Left renal pelvis (tissue), 4 donors: ENCODE measurements at places on chromosomes 3 and 15. TPM values are rescaled to one million over a fixed set of nuclear protein-coding genes. Genes with fewer than 3 reads are reported as not detected.

DNA sequence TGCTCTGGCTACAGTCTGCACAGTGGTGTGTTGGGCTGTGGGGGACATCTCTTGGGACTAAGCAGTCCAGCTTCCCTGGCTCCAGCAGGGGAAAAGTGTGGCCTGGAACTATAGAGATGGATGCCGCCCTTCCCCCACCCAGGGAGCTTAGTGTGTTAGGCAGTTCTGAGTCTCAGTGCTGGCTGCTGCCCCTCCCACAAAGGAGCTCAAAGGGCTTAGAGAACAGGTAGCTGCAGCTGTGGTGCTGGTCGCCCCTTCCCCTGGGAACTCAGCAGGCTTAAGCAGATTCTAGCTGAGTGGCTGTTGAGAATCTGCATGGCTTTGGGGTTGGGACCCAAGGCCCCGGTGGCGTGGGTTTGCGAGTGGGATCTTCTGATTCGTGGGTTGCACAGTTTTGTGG is 190.8 kb downstream of the PDCD6IP start:
- no peak for DNase-seq

DNA sequence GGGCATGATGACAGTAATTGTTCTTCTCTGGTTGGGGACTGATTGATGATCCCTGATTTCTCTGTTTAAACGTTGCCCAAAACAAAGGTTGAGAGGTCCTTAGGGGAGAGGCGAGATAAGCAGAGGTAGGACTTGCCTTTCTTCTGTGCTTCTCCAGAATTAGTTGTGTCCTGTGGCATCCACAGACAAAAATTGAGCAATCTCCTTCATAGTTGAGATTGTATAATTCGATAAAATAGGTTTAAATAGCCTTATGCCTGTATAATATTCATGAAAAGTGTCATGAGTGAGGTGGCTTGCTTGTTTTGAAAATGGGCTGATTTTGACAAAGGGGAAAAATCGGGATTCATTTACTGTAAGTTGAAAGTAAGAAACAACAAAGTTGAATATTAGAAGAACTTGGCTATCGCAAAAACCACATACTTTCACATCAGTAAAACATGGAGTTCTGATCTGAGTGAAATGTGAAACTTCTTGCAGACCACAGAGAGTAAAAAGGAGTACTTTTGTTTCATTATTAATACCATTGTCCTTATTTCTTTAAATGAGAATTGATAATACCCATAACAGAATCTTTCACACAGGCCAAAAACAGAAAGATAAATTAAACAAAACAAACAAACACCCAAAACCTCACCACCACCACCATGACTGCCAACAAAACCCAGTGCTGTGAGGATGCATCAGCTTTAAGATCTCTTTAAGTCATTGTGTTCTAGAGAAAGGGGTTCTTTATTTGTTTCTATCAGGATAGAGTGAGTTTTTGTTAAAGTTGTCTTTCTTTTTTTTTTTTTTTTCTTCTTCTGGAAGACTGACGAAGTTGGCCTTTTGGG is 155.7 kb downstream of the LPP start:
- no peak for DNase-seq

- no peak for DNase-seq
These were observed 73.7 kb downstream of the STT3B start for GRCh38 chr3:31606453-31606852.

- peak; percentile 62 for DNase-seq
These were observed 13.5 kb upstream of the ZNF592 start for GRCh38 chr15:84734794-84735479.

DNA sequence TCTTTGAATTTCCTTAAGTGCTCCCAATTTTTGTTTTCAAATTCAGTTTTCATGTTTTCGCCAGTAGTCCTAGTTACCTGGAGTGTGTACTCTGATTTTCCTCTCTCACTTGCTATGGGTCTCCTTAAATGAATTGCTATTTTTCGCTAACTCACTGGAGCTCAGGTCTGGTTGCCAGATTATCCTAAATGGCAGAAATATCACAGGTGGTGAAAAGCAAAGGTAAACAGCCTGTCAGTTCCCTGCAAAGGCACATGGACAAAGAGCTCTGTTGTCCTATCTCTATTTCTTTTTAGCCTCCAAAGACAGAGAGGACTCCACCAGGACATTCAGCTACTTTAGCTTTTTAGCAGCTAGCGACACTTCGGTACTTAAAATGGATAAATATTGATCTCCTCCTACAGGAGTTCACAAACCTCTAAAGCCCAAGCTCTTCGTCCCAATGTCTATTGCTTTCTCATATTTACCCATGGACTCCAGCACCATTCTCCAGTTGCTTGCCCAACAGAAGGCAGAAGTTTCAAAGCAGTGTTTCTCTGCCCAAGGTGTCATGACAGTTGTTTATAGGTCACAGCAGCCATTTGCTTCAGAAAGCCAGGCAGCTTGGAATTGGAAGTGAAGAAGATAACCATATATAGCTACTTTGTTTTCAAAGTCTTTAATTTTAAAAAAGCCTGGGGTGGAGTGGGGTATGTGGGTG is 12.3 kb downstream of the ZBTB20 start:
- DNase-seq: no peak

- no peak for DNase-seq
These were observed 1.1 kb upstream of the SEMA3G start for GRCh38 chr3:52446042-52446441.

GRCh38 chr3:3281024-3281423 is 101.5 kb upstream of the CRBN start:
- no peak for DNase-seq

DNA sequence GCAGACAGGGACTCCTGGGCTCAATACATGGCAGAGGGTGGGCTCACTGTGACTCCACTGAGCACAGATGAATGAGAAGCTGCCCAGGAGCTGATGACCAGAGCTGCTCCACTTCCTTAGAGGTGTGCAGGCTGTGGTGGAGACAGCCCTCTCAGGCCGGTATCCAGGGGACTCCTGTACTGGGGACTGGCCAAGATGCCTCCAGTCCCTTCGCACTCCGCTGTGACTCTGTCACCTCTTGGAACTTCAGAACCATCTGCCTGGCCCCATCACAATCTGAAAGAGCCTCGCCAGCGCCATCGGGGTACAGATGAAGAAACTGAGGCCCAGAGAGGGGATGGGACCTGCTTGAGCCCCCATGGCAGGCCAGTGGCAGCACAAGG is 111.2 kb downstream of the ETFA start:
- no peak for DNase-seq

DNA sequence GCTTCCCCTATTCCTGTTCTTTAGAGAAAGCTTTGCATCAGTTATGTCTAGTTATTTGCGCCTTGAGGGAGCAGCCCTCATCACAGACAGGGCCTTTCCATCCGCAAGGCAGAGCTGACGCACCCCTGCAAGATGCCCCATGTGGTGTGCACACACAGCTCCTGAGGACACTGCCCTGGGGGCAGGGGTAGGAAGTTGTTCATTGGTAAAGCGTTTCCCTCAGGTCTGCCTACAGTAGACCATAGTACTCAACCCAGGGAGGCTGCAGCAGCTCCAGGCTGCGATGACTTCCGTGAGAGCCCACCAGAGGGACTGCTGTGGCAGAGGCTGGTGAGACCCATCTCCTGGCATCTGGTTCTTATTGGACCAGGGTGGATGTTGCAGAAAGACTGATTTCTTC is 55.1 kb upstream of the PLXNA1 start:
- no peak for DNase-seq

Gene BCHE
- polyA plus RNA-seq: 7.9 TPM

Gene SCN11A
- polyA plus RNA-seq: 1.4 TPM

Gene TP63
- 2.5 TPM for polyA plus RNA-seq

Gene GOLGA8S
- 1.3 TPM for polyA plus RNA-seq
